ENCODE measurements at places on chromosomes 5 and 9.

- no peak overlapping the region for H3K27ac ChIP-seq
- H3K36me3 ChIP-seq = no peaks in the 10 kb centered on the region
- DNase-seq = no peak
- H3K4me1 ChIP-seq = no peaks in the 10 kb centered on the region
- no peaks in the 10 kb centered on the region for H3K27me3 ChIP-seq
Measured at GRCh38 chr9:2385746-2386145, 235.8 kb upstream of the VLDLR start.

DNA sequence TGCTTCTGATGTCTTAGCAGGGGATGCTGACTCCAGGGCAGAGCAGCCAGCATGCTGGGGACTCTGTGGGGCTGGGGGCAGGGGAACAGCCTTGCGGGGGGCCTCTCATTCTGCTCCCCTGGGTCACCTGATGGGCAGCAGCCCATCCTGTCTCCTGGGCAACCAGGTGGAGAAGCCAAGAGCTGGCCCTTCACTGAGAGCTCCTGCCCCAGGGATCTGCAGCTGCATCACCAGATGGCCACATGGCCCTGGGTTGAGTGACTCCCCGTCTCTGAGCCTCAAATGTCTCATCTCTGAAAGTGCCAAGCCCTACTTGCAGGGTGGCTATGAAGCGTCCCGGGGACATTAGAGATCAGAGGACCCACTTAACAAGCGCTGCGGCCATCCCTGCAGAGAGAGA lies 49.1 kb downstream of the LRSAM1 start:
- H3K36me3 ChIP-seq = peaks cover 17% of the 10 kb centered on the region
- no peaks in the 10 kb centered on the region for H3K27me3 ChIP-seq
- no peak overlapping the region for H3K27ac ChIP-seq
- no peaks in the 10 kb centered on the region for H3K4me1 ChIP-seq

GRCh38 chr9:9521033-9521779 lies 1091.6 kb downstream of the PTPRD start:
- H3K4me3 ChIP-seq = peak overlapping the region; percentile 53
- DNase-seq = no peak
- H3K27ac ChIP-seq = no peak overlapping the region
- H3K36me3 ChIP-seq = no peaks in the 10 kb centered on the region
- no peaks in the 10 kb centered on the region for H3K27me3 ChIP-seq
- H3K4me1 ChIP-seq = peaks cover 10% of the 10 kb centered on the region

DNA sequence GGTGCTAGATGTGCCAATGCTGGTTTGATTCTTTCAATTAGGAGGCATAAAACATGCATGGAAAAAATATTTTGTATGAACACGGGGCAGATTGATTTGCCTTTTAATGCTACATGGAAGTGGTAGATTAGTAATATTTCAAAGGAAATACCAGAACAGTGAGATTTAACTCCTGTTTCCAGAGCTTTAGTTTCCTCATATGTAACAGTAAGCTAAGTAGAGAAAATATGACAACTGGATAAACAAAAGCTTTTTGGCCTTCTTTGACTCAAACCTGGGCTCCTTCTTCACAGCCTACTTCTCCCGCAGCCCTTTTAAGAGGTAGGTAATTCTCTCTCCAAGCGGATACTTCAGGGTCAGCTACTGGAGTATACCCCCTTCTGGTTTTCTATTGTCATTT lies 254.2 kb upstream of the TRPC7 start:
- no peaks in the 10 kb centered on the region for H3K4me1 ChIP-seq
- H3K36me3 ChIP-seq = no peaks in the 10 kb centered on the region
- no peak for DNase-seq
- H3K27me3 ChIP-seq = no peaks in the 10 kb centered on the region
- H3K27ac ChIP-seq = no peak overlapping the region

DNA sequence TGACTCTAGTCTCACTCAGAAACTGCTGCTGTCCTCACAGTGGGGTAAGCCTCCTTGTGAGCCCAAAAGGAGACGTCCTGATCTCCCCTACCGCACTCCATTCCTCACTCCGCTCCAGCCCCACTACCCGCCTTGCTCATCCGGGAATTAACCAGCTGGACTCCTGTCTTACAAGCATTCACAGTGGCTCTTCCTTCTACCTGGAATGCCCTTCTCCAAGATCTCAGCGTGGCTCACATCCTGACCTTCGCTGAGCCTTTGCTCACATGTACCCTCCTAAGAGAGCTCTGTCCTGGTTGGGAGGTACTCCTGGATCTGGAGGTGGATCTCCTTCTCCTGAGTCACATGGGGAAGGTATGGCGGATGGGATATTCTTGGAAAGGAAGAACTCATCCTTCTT lies 10.7 kb upstream of the KLF9 start:
- no peak overlapping the region for H3K4me3 ChIP-seq
- H3K27ac ChIP-seq = no peak overlapping the region
- no peak for DNase-seq
- H3K27me3 ChIP-seq = no peaks in the 10 kb centered on the region

- DNase-seq = no peak
- H3K27me3 ChIP-seq = no peaks in the 10 kb centered on the region
- peaks cover 9% of the 10 kb centered on the region for H3K4me1 ChIP-seq
- H3K27ac ChIP-seq = no peak overlapping the region
Measured at GRCh38 chr5:129114539-129115193, 20.1 kb downstream of the ISOC1 start.

- no peaks in the 10 kb centered on the region for H3K36me3 ChIP-seq
- no peak for DNase-seq
- H3K4me1 ChIP-seq = peaks cover 6% of the 10 kb centered on the region
Measured at GRCh38 chr5:143218517-143219170, 184.8 kb downstream of the NR3C1 start.
